ENCODE measurements at places on chromosomes 13 and 19.

DNA sequence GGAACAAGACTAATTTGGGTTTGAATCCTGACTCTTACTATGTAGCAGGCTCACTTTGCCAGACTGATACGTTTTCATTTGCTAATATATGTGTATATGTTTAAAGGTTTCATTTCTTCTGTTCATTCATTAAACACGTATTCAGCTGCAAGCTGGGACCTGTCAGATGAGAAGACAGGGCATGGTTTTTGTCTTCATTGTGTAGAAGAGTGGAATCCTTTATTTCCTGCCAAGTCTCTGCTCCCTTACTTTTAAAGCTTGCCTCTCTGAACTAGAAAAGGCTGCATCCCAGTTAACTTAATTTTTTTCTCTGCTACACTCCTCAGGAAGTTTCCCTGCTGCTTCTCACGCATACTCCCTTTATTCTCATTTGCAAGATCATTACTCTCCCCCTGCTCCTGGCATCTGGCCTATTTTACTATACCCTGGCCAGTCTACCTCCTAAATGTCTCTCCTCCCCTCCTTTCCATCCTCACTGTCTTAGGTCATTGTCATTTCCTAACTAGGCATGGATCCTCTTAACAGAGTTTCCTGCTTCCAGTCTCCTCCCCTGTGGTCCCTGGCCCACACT lies 141.0 kb upstream of the TMTC4 start:
- DNase-seq: no peak

DNA sequence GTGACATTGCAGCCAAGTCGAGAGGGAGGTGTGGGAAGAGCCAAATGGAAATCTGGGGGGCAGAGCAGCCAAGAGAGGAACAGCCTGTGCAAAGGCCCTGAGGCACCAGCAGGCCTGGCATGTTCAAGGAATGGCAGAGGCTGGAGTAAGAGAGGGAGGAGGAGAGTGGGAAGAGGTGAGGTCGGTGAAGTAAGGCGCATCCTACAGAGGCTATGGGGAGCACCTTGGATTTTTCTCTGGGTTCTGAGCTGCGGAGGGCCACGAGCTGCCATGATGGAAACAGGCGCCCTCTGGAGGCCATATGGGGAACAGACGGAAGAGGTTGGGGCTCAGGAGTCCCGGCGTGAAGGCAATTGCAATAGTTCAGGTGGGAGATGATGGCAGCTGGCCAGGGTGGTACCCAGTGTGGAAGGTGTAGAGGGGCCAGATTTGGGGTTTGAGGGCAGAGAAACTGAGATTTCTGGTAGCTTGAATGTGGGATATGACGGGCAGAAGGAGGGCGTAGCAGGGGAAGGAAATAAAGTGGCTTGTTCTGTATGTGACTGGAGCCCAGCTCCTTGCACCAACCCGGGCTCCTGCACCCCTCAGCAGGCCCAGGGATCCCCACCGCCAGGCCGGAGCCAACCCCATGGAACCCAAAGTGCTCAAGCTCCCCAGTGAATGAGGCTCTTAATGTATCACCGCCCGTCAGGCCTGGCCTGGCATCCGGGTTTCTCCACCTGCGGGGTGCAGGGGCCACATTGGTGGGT lies 20.5 kb upstream of the STRN4 start:
- DNase-seq: peak; percentile 42

DNA sequence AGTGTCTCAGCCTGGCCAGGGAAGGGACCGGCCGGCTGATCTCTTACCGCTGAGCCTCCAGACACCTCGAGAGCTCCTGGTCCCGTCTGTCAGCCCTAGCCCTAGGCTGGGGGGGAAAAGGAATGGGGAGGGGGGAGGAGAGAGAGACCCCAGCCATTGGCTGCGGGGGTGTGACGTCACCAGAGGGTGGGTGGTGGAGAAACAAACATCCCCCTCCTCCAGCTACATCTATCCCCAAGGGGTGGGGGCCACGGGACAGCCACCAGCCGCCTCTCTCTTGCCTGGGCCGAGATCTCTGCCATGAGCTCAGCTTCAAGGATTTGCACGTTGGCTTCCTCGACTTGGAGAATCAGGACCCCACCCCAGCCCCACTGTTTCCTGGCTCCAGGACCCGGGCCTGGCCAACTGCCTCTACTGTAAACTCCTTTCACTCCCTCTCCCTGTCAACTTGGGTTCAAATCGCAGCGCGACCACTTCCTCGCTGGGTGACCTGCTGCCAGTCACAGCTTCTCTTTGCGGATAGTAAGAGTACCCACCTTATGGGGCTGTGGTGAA lies at the start of gene PRX:
Gene PRX (minus strand): TSS at position 88 of the 555 bp plus-strand sequence. CDS start 5,446 bp downstream, outside the sequence.
- DNase-seq: no peak

- DNase-seq: no peak
Measured at GRCh38 chr19:32178401-32178800, 167.0 kb upstream of the ZNF507 start.

GRCh38 chr13:47233734-47234133 lies 336.9 kb upstream of the HTR2A start:
- no peak for DNase-seq

DNA sequence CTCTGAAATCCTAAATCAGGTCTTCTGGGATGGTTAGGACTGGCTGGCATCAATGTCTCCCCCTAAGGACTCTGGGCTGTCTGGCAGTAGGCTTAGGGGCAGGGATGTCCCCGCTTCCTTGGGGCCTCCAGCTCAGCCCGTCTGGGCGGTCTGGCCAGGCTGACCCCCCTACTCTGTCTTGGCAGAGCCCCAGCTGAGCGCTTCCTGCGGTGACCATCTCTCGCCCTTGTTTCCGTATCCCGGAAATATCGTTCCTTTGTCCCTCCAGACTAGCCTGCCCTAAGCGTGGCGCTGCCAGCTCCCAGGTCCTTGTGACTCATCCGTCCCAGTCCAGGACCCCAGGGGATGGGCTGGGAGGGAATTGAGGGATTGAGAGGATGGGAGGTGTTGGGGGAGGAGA lies 11.3 kb downstream of the GTPBP3 start:
- DNase-seq: no peak

GRCh38 chr13:98443329-98443728 lies 133.6 kb downstream of the STK24 start:
- DNase-seq: no peak

- no peak for DNase-seq
Measured at GRCh38 chr13:30128591-30128990, 178.8 kb downstream of the KATNAL1 start.

- no peak for DNase-seq
Measured at GRCh38 chr19:19744641-19745040, 11.7 kb upstream of the ZNF14 start.

DNA sequence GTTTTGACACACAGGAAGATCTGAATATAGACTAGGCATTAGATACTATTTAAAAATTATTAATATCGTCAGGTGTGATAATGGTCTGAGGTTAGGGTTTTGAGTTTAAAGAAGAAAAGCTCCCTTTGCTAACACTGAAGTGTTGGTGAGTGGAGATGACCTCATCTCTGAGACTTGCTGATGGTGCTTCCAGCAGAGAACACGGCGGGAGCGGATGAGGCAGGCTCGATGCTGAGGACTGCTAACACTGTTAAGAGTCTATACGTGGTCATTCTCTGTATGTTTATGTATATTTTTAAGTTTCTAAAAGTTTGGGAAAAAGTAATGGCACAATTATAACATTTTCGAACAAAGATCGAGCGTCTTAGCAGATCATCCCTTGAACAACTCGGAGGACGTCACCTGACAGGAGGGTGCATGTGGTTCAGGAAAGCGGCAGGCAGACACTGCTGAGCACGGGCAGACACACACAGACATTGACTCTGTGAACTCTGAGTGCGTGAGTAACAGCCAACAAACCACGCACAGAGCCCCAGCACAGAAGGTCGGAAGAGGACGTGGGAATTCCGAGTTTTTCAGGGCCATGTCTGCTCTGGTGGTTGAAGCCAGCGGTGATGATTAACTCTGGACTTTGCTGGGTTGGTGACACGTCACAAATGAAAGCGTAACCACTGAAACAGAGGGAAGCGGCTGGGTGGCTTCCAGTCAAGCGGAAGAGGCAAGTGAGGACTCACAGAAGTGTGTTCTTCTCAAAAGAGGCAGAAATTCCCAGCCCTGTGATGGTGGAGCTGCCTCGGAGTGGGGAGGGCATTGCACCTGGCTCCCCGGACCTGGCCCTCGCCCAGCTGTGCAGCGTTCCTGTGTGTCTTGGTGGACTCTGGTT lies 91.9 kb upstream of the TEX29 start:
- no peak for DNase-seq

GRCh38 chr13:51770681-51771417 lies 33.1 kb downstream of the DHRS12 start:
- no peak for DNase-seq

GRCh38 chr13:33480561-33480960 lies 195.0 kb upstream of the STARD13 start:
- no peak for DNase-seq

- DNase-seq: no peak
Measured at GRCh38 chr13:80341101-80341755, at the start of gene SPRY2. Gene SPRY2 (minus strand): TSS chr13:80341126. CDS start chr13:80337705, 3,421 bp downstream.

All from activated T-cell treated with anti-CD3 and anti-CD28 coated beads for 1 hour (primary cell).